ENCODE measurements at places on chromosomes 5 and 9.

DNA sequence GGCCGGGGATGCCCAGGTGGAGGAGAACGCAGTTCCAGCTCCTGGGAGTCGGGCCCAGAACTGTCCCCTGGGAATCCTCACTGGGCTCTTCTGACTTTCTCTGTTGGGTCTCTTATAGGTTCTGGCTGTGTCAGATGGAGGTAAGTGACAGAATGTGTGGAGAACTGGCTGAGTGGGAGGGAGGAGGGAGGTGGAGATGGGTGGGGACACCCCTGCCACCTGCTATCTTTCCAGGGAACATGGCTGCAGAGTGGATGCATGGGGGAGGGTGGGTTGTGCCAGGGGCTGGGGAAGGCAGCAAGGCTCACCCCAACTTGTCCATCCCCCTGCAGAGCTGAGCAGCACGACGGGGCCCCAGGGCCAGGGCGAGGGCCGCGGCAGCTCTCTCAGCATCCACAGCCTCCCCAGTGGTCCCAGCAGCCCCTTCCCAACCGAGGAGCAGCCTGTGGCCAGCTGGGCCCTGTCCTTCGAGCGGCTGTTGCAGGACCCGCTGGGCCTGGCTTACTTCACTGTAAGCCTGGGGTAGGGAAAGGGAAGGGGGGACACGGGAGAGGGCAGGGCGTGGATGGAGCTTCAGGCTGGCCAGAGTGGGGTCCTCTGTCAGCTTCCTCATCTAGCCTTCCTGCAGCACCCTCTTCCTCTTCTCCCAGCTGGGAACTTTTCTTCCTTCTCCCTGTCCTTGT lies 8.3 kb downstream of the RGS14 start:
- DNase-seq: no peak

DNA sequence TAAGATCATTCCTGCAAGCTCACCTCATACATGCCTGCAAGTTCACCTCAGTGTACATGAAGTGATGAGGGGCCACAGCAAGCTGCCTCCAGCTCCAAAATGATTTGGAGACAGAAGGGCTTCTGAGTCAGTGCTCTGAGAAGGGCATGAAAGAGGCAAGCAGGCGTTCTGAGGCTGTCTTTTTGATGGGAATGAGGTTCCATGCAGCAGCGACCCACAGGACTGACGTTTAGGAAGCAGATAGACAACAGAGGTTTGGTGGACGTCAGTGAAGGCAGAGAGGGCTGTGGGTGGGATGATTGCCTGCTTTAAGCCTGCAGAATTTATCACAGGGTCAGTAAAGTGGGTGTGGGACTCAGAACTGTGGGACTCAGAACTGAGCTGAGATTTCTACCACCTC lies 8.9 kb upstream of the SMIM32 start:
- no peak for DNase-seq

DNA sequence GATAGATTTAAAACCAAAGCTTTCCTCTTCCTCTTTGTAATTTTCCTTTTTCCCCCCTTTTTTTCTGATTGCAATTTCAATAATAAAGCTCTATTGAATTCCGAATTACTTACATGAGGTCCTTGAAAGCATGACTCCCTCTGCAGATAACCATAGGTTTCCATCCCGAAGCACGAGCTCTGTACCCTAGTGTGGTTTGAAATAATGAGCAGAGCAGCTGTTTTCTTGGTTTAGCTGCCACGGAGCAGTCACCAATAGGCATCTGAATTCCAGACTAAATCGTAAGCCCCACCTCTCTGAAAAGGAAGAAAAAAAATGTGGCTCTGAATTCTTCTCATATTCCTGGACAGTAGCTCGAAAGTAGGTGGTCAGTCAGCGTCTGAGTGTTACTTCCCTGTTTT lies 18.5 kb upstream of the GNE start:
- no peak for DNase-seq

DNA sequence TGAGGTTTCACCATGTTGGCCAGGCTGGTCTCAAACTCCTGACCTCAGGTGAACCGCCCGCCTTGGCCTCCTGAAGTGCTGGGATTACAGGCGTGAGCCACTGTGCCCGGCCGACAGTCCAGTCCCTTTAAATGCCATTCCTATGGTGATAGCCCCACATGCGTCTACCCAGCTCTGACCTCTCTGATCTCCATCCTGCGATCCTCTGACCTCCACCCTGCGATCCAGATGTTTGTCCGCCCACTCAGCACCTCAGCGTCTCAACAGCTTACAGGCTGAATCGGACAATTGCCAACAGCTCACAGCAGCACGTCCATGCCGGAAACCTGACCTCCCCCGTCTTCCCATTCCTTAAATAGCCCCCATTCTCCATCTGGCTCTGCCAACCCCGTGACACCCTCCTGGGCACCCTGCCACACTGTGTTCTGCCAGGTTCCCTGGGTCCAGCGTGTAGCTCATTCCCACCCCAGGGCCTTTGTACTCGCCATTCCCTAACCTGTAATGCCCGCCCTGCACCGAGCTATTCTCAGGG lies 44.0 kb upstream of the RNU6ATAC start:
- no peak for DNase-seq

- DNase-seq: no peak
These were observed 64.1 kb downstream of the BARX1 start for GRCh38 chr9:93891050-93891449.

DNA sequence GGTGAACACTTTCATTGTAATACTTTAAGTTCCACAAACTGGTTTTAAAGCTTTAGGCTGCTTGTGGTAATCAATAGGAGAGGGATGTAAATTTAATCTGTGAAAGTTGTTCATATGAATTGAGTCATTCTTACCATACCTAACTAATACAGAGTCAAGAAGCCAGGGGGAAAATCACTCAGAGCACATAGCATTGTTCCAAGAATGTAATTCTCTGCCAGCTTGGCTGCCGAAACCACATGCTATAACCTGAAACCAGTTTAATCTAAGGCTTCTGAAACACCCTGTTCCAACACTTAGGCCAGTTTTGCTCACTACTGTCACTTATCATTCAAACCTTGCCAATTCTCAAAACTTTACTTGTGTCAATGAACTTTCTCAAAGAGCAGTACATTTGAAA lies 528.8 kb upstream of the GRAMD2B start:
- DNase-seq: no peak

DNA sequence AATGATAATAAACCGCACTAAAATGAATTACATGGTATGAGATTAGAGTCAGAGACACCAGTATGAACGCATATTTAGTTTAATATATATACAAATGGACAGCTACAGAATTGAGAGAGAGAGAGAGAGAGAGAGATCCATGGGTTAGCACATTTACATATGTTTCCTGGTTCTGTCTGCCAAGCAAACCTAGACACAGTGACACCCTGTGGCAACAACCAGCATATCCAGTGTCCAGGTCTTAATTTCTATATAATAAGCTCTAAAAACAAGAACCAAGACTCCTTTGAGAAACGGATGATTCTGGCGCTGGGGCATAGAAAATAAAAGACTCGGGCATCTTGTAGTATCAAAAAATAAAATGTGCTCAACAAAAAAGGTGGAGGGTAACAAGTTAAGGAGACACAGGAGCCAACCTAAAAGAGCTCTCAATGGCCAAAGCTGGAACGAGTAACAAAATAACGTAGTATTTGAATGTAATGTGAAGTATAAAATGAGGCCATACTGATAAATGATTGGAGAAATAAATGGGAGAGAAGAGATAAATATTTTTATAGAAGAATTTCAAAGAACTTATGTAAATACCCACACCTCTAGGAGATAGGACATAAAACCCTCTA lies 84.5 kb downstream of the RFX3 start:
- no peak for DNase-seq

DNA sequence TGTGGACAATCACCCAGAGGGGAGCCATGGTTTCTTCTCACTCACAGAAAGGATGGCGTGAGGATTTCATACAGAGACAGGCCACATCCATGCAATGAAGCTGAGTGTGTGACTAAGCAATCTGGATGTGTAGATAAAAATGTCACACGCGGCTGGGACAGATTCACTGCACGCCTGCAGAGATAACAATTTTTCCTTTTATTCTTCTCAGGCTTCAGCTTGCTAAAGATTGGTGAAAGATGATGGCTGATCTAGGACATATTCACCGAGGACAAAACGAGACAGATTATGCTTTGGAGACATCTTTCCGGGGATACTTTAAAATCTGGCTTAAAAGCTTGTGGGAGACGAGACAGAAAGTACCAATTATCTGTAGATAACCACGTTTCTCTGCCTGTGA lies 313.9 kb upstream of the TRPC7 start:
- no peak for DNase-seq

- no peak for DNase-seq
These were observed 183.9 kb upstream of the ZNF618 start for GRCh38 chr9:113692256-113692655.

- DNase-seq: no peak
These were observed 431.0 kb upstream of the MEF2C start for GRCh38 chr5:89313804-89314588.

DNA sequence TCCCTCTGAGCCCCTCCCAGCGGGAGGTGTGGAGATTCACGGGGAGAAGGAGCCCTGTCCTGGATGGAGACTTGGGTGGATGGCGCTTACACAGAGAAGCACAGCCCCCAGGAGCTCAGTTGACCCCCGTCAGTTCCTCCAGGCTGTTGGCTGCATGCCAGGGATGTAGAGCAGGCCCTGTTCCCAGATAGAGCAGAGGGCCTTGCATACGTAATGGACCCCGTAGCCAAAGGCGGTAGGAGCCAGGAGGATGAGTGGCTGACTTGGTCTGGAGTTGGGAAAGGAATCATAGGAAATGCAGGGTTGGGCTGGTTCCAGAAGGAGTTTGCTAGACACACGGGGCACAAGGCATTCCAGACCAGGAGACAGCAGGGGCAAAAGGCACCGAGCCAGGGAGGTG lies 2.5 kb downstream of the PMPCA start:
- no peak for DNase-seq

- no peak for DNase-seq
These were observed 307.3 kb upstream of the SGCD start for GRCh38 chr5:156019571-156020180.

DNA sequence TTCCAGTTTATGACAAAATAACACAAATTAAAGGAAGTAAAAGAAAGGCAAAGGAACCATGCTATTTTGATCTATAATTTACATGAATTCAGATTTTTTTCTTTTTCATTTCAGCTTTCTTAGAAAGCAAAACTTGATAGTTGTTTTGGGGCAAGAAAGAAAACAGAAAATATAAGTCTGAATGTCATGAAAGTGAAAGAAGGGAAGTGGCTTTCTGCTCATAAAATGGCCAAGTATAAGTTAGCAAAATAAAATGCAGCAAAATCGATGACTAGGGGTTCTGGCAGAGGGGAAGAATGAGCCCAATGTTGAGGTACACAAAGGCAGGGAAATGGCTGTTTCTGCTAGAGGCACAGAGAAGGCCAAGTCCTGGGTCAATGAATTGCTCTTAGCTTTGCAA lies 3.0 kb upstream of the IFNW1 start:
- no peak for DNase-seq

DNA sequence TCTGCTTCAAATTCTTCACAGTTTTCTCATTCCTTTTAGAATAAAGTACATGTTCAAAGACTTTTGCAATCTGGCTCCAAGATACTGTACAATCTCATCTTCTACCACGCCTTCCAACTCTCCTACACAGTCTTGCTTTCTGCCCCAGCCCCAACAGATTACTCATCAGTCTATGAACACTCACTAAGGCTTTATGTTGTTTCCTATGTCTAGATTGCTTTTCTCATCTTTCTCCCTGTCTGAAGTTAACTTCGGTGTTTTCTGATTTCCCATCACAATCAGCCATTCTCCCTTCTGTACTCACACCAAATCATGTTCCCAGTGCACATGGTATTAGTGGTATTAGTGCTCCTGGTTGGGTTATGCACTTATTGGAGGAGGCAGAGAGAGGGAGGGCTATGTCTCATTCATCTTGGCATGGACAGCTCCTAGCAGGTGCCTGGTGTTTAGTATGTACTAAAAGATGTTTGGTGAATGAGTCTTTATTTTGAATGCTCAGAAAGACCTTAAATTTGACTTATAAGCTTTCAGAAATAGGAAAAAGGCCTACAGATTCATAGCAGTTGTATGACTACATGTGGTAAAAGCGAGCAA lies 44.0 kb upstream of the ZNF608 start:
- DNase-seq: no peak

DNA sequence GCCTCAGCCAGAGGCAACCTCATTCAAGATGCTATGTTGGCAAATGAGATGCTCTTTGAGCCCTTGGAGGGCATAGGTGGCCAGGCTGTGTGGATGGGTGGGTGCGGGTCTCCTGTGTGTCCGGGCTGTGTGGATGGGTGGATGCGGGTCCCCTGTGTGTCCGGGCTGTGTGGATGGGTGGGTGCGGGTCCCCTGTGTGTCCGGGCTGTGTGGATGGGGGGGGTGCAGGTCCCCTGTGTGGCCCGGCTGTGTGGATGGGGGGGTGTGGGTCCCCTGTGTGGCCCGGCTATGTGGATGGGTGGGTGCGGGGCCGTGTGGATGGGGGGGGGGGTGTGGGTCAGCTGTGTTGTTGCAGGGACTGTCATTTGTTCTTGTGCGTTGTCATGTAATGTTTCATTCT lies 136.6 kb upstream of the COL5A1 start:
- no peak for DNase-seq

DNA sequence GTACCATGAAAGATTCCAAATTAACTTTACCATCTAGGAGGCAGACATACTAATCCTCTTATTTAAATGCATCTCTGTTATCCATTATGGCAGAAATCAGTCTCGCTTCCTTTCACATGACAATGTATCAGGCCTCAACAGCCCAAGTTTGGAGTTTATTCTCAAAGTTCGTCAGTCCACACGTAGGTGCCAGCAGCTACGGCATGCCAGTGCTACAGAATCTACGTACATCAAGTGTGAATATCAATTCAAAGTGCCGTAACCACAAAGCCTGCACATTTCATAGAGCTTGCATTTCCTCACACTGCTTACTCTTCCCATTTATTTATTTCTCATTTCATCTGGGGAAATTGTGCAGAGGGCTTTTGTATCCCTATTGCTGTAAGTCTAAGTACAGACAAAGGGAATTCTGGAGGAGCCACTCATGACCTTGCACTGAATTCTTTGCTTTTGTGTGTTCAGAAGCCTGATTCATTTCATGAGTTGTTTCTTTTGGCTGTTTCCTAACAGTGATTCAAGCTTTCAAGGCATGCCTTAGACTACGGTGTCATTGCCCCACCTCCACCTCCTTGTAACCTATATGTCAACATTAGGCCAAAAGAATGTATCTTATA lies 10.0 kb downstream of the ENC1 start:
- no peak for DNase-seq

GRCh38 chr9:32886021-32886420 lies 102.7 kb downstream of the TMEM215 start:
- DNase-seq: no peak

- no peak for DNase-seq
These were observed 121.6 kb upstream of the ADAMTS16 start for GRCh38 chr5:5018578-5018970.

DNA sequence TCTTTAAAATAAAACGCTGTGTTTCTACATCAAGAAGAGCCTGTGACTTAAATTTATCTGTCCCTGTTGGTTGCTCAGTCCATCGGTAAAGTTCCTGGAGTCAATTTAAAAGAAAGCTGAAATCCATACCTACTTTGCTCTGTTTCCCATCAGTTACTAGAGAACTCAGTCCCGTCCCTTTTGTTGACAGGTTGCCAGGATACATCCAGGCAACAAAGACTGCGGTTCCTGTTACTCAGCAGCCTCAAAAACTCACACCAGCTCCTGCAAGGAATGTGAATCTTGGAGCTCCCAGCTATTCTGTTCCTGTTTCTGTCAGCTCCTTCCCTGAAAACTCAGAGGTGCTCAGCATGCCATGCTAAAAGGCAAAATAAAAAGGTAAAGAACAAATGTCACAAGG lies at the start of gene ZNF474:
Gene ZNF474 (plus strand): TSS at position 241 of the 400 bp plus-strand sequence. CDS start 22,445 bp downstream, outside the sequence.
- DNase-seq: no peak

- DNase-seq: no peak
These were observed 415.2 kb upstream of the TRPC7 start for GRCh38 chr5:136780518-136780917.

GRCh38 chr5:134000091-134000511 lies 4.7 kb downstream of the VDAC1 start:
- no peak for DNase-seq
